ENCODE measurements at places on chromosomes 16 and 17.
A peak's percentile ranks its signal among the peaks of the same experiment; 100 is the strongest.

- no peak for DNase-seq
Observed at GRCh38 chr17:48522031-48522653, 8.7 kb downstream of the HOXB1 start.

GRCh38 chr17:5619088-5619740 lies 34.9 kb upstream of the NLRP1 start:
- DNase-seq = no peak

DNA sequence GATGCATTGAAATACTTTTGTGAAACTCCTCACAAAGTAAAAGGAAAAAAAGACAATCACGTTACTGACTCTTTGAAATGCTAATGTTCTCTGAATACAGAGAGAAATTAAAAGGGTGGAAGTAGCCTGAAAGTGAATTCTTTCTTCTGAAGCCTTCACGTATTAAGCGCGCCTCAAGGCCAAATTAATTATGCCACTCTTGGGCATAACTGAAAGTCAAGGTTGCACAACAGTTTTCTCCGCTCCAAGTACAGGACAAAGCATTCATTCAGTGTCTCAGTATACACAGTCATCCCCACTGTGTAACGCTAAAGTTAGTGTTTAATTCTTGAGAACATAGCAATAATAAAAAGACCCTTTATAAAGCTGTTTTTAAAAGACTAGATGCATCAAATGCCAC lies 21.5 kb downstream of the PARN start:
- no peak for DNase-seq

GRCh38 chr17:46929413-46929812 lies 6.5 kb downstream of the GOSR2 start:
- DNase-seq = no peak

GRCh38 chr17:28177351-28177750 lies 134.9 kb downstream of the NLK start:
- DNase-seq = no peak

- DNase-seq = no peak
Observed at GRCh38 chr16:5016967-5017677, 16.6 kb downstream of the NAGPA start.

- no peak for DNase-seq
Observed at GRCh38 chr17:50326831-50327364, 19.0 kb upstream of the XYLT2 start.

- DNase-seq = no peak
Observed at GRCh38 chr16:57916735-57917438, 54.0 kb downstream of the CNGB1 start.

- no peak for DNase-seq
Observed at GRCh38 chr16:49726155-49726554, 129.8 kb downstream of the ZNF423 start.

DNA sequence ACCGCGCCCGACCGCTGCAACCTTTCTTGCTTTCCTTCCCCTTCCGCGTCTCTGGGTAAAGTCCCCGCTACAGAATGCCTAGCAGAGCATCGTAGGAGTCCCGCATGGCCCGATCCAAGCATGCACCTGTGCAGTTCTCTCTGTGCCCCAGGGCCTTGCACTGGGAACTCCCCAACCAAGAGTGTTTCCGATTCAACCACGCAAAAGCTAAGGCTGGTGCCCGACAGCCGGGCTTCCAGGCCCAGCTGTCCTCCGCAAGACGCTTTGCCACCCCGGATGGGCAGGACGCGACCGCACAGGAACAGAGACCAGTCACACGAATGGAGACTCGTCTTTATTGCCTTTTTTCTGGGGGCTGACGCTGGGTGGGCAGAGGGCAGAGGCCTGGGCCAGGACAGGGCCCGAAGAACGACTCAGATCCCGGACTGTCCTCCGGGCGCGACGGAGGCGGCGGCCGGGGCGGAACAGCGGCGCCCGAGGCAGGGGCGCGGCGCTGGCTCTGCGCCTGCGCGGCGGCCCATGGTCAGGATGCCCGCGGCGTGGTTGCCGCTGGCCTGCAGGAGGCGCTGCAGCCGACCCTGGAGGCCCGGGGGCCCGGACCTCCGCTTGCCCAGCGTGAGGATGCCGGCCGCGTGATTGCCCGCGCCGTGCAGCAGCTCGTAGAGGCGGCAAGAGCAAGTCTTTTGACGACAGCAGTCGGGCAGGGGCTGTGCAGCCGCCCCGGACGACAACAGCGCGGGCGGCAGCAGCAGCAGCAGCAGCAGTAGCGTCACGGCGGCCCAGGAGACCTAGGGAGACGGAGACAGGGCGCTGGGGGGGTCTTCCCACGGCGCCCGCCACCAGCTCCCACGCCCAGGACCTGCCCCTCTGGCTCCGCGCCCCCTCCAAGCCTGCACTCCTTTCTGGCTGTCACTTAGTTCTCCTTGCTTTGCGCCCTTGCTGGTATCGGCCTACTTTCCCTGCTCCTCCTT lies 1.2 kb downstream of the HCRT start:
- peak; percentile 63 for DNase-seq

DNA sequence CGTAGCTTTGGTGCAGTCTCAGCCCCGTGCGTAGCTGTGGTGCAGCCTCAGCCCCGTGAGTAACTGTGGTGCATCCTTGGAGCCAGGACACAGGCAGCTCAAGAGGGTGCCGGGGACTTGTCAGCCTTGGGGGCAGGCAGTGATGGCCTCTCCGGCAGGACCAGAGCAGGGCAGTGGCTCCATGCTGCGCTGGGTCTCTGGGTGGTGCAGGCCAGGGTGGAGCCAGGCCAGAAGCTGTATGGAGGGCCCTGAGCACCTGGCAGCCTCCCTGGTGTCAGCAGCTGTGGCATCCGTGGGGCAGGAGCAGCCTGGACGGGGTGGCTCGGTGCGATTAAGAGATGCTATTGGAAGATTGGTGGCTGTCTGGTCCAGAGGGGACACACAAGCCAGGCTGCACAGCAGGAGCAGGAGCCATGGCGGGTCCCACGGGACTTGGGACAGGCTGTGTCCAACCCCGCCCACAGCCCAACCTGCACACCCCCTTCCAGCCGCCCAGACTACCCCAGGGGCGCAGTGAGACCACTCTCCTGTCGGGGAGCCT lies 28.3 kb upstream of the CDH15 start:
- DNase-seq = no peak

DNA sequence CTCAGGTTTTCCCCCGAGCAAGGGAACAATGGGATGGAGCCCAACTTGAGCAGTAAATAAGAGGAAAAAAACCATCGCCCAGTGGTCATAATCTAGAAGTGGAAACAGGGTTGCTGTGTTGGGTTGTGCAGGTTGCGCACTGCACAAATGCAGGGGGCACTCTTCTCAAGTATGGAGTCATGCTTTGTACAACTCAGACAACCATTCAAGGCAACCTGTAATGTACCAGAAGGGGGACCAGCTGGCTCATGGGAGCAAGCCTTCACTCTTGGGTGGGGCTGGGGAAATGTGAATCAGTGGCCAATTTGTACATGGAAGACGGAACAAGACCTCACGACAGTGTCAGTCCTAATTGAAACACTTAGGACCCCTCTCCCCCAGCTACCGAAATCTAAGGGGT lies 23.9 kb upstream of the LITAF start:
- DNase-seq = no peak

DNA sequence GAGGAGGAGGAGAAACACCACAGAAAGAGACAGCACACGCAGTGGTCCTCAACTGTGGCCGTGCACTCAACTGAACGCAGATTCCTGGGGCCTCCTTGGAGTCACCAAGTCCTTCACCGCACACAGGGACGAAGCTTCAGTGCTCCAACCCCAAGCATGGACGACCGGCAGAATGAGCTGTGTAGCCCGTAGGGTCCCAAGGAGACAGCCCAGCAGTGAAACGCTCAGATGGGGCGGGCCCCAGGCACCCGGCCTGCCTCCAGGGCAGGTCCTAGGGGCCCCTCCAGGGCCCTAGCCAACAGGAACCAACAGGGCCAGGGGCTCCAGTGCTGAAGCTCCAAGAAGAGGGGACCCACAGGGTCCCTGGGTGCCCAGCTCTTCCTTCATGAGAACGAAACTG lies 13.2 kb downstream of the RAB40B start:
- DNase-seq = no peak

DNA sequence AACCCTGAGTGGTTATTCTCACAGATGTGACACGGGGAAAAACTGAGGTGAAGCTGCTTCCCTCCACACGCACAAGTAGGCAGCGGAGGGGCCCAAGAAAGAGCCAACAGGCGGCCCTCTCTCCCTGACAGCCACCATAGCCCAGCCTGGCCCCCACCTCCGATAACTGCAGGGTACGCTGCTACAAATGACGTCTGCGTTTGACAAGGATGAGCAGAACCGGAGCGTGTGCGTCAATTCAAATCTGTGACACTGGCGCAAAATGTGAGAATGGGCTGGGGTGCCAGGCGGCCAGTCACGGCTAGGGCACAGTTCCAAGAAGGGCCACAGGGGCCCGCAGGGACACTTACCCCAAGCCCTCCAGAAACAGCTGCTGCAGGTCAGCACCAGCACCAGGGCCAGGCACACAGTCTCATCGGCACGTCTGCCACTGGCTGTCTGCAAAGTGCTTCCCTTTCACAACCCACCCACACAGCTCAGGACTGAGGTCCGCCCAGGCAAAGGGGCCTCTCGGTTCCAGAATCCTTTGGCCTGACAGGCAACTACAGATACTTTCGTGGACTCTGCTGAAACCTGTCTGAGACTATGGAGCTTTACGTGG lies 14.4 kb downstream of the AXIN1 start:
- no peak for DNase-seq

DNA sequence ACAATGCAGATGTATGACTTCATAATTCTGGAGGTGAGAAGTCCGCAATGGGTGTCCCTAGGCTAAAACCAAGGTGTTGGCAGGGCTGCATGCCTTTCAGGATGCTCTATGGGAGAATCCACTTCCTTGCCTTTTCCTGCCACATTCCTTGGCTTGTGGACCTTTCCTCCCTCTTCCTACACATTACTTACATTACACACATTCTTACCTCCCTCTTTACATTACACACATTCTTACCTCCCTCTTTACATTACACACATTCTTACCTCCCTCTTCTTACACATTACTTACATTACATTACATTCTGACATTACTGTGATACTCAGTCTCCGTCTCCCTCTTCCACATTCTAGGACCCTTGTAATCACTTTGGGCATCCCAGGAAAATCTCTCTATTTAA lies 14.2 kb upstream of the CDH5 start:
- no peak for DNase-seq

DNA sequence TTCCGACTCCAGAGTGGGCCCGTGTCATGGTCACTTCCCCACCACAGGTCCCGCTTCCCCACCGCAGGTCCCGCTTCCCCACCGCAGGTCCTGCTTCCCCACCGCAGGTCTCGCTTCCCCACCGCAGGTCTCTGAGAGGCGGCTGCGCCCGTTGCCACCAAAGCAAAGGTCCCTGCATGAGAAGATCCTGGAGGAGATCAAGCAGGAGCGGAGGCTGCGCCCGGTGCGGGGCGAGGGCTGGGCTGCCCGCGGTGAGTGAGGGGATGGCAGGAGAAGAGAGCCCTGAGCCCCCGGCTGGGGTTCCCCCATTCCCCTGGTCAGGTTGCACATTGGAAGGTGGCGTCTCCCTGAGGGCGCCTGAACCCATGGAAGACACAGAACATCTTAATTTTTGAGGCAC lies 17.4 kb upstream of the TCF25 start:
- DNase-seq = no peak

- DNase-seq = no peak
Observed at GRCh38 chr16:19688396-19689024, 29.5 kb downstream of the KNOP1 start.

GRCh38 chr17:65823713-65824112 lies 262.3 kb upstream of the AXIN2 start:
- DNase-seq = no peak

- DNase-seq = peak; percentile 70
Observed at GRCh38 chr16:66406534-66407221, 20.4 kb upstream of the BEAN1 start.

DNA sequence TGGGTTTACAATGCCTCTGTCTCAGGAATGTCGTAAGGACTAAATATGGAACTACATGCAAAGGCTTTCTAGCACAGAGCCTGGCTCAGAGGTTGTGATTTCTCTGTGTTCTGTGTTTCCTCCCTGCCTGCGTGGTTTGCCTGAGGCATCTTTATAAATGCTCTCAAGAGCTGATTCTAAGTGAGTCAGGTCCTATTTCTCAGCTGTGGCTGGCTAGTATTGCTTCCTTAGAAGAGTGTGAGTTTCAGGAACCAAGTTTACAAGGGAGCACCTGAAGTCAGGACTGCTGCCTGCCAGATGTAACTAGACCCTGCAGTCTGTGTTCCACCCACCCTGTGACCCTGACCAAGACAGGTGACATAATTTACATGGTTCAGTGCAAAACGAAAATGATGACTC lies 8.0 kb upstream of the CCL1 start:
- DNase-seq = no peak

Measured in stimulated activated CD4-positive, alpha-beta T cell treated with anti-CD3 and anti-CD28 coated beads, Interleukin-1b, Interleukin-23, amount 100 ng/mL, for 1 hour (primary cell).